Activated CD4-positive, alpha-beta T cell treated with anti-CD3 and anti-CD28 coated beads, Interleukin-2, Interleukin-6, amounts not matched to agents 100 ng/mL and 50 ng/mL, durations not matched to agents 16 hours and 8 hours (primary cell): ENCODE measurements at places on chromosomes 7 and 10.
A peak's percentile ranks its signal among the peaks of the same experiment; 100 is the strongest.

DNA sequence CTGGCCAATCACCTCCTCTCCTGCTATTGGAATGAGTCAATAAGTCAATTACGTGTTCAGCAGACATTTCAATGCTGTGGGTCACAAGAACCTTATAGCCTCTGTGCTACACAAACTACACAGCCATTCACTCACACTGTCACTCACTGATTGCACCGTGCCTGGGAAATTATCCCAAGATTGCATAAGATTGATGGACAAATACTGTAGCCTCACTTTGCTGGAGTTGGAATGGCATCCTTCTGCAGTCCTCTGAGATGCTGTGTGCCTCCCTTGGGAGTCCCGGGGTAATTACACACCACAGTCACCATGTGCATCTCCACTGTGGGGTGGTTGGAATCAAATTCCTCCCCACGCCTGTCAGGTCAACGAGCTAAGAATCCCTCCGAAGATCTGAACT lies 358.7 kb upstream of the MGMT start:
- no peak for DNase-seq

- peak; percentile 49 for DNase-seq
These were observed 3.9 kb upstream of the SAR1A start for GRCh38 chr10:70174058-70174741.

GRCh38 chr7:15417341-15417988 lies 144.3 kb downstream of the AGMO start:
- DNase-seq, result no peak

DNA sequence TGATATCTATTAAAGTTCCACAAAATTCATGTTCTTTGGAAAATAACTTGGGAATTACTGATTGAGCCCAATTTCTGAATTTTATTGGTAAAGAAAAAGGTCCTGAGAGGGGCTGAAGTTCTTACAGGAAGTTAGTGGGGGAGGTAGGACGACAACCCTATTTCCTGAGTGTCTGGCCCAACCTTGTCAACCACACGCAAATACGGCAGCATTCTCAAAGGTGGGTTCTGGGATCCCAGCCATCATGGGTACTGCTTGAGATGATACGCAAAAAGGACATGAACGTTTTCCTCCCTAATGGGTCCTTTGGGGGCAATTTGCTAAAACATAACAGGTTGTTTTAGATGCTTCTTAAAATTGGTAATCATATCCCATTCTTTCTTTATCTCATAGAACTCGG lies 2.7 kb upstream of the PDCD4 start:
- DNase-seq, result peak; percentile 47

DNA sequence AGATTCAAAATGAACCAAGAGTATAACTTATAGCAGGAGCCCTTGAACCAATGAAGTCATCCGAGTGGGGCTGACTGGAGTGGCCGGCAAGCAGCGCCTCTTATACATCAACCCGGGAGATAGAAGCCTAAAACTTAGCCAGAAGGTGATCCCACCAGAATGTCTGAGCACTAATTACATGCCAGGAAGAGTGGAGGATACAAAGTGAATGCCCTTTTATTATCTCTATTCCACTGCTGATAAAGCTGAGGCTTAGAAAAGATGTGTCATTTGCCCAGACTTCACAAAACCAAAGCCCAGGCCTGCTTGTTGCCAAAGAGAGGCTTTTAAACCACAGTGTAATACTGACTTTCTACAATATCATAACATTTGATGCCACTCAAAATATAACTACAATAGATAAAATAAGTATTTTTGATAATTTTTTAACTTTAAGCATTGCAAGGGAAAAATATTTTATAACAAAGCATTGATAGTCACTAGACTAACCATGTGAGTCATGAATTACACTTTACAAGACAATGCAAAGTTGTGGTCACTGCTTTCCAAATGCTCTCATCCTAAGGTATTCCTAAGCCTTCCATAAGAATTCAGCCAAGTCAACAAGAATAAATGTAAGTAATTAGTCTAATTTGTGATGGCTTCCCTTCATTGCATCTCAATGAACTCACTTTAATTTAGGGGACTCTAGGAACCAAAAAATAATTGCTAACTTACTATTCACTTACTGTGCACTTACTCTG lies 58.6 kb upstream of the ARID5B start:
- no peak for DNase-seq

DNA sequence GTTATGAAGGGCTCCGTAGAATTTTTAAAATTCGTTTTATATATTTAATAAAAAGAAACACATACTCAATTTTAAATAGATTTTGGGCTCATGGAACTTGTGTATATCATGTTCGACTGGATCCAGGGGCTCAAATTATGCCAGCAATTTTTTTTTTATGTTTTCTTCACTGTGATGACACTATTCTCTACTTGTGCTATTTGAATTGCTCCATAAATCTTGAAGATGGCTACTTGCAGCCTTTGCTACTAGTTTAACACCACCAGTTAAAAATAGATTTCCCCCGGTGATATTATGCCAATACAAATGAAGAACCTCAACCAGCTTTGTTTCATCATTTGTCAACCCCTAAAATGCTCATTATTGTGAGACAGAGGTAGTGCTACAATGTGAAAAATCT lies 933.2 kb downstream of the IPMK start:
- no peak for DNase-seq

DNA sequence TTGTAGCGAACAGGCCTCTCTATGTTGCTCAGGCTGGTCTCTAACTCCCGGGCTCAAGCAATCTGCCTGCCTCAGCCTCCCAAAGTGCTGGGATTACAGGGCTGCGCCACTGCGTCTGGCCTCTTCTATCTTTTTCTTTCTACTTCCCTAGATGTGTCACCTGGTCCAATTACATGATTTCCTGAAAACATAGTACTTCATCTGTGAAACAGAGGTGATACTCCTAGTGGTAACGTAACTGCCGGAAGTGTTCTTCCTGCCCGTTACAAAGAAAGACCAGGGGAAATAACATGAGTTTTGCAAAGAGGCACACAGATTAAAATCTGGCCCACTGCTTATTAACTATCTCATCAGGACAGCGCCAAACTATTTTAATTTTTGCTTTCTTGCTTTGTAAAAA lies 18.4 kb upstream of the HGF start:
- DNase-seq, result no peak

GRCh38 chr7:31083210-31083786 lies 31.2 kb downstream of the ADCYAP1R1 start:
- DNase-seq, result no peak

GRCh38 chr7:65798111-65799075 lies 74.5 kb upstream of the VKORC1L1 start:
- DNase-seq, result peak; percentile 80

GRCh38 chr7:155574556-155575290 lies 28.4 kb upstream of the CNPY1 start:
- DNase-seq, result no peak

DNA sequence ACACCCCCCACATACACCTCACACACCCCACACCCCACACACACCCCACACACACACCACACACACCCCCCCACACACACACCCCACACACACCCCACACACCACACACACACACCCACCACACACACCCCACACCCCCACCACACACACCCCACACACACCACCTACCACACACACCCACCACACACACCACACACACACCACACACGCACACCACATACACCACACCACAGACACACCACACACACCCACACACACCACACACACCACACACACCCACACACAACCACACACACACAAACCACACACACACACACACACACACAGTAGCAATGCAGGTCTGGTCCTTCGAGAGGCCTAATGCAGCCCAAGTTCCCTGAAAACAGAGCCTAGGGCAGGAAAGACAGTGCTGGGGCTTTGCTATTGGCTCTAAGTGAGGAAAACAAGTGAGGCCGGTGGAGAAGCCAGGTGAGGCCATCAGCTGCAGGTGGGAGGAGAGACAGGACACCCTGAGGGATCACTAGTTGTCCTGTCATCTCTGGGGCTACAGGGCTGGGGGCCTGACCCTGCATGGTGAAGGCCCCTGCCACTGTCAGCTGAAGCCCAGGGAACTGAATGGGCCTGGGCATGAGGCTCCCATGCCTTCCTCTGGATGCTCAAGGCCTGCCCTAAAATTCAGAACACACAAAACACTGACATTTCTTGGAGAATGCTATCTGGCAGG lies 92.6 kb downstream of the CYTH3 start:
- no peak for DNase-seq

GRCh38 chr10:108545921-108546320 lies 1377.4 kb downstream of the XPNPEP1 start:
- no peak for DNase-seq

DNA sequence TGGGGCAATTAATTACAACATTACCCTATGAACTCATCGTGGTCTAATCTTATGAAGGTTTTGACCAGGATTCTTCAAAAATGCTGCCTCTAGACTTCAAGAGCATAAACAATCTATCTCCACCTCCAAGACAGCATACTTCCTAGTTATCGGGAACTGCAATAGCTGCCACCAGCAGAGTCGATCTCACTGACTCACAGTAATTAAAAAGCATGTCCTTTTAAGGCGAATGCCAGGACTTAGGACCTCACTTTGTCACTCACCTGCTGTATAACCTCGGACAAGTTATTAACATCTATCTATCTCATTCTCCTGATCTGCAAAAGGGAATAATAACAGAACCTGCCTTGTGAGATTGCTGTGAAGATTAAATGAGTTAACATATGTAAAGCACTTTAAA lies 666.0 kb upstream of the COBL start:
- DNase-seq, result no peak

- DNase-seq, result no peak
These were observed 9.6 kb downstream of the NEURL1 start for GRCh38 chr10:103502849-103503660.

GRCh38 chr7:11130012-11130411 lies 156.3 kb downstream of the PHF14 start:
- peak; percentile 65 for DNase-seq

DNA sequence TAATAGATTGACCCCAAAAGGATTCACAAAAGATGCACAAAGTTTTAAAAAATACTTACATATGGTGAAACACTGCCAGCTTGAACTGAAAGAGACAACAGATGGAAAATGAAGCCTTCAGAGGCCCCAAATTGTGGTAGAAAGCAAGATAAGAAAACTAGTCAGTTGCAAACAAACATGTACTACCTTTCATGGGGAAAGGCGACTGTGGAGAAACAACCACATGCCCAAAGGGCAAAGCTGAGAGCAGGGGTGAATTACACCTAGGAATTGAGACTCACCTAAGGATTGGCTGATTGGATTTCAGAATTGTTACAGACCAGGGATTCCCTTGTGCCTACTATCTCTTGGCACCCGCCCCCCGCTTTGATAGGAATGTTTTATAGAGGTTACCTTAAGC lies 13.1 kb downstream of the EPC1 start:
- DNase-seq, result no peak

DNA sequence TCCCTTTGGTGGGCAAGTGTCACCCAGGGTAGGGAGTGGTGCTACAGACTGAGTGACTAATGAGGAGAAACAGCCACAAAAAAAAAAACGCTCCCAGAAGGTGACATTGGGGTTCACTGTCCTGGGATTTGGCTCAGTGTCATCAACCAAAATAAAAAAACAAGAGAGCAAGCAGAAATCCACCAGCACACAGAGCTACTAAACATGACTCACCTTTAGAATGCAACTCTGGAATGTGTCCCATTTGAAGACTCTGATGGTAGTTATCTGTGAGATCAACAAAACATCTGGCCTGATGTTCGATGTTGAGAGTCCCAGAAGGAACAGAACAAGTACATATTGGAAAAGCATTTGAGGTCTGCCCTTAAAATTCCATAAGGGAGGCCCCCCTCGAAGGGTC lies 200.3 kb upstream of the LYZL2 start:
- no peak for DNase-seq

DNA sequence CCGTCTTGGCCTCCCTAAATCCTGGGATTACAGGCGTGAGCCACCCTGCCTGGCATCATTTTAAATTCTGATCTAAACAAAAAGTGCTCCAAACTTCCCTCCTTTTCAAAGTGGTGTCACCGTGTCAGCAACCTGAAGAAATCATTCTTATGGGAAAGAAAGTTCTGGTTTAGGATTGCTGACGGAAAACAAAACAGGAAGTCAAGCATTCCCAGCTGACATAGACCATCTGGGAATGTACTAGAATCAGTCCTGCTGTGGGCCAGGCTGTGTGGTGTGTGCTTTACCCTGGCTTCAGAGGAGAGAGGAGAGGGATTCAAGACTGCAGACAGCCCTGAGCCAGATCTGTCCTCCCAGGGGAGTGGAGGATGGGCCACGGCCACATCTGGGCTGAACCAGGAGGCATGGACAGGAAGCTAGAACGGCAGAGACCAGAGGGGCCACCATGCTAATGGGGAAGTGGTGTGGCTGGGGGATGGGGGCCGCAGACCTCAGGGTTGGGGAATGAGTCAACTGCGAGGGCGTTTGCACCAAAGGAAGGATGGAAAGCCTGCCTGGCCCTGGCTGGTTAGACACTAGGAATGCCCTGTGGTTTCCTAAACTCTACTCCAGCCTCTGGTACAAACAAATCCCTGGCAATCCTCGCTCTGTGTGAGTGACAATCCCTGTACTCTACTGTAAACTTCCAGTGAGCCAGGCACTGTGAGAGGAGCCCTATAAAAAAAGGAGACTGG lies 16.7 kb upstream of the CLIP2 start:
- DNase-seq, result peak; percentile 64

GRCh38 chr7:25765110-25765655 lies 386.8 kb upstream of the NFE2L3 start:
- no peak for DNase-seq

GRCh38 chr7:7265081-7266075 lies 83.0 kb downstream of the C1GALT1 start:
- no peak for DNase-seq

GRCh38 chr7:21426286-21427181 lies 1.3 kb upstream of the SP4 start:
- no peak for DNase-seq

- DNase-seq, result peak; percentile 66
These were observed at the start of gene PRKAG2 for GRCh38 chr7:151876899-151877777. Gene PRKAG2, minus strand, starts transcription at chr7:151877115. Its CDS starts 495 bp downstream, at chr7:151876620.

- DNase-seq, result no peak
These were observed 26.1 kb upstream of the DNAJC1 start for GRCh38 chr10:22029445-22030236.

DNA sequence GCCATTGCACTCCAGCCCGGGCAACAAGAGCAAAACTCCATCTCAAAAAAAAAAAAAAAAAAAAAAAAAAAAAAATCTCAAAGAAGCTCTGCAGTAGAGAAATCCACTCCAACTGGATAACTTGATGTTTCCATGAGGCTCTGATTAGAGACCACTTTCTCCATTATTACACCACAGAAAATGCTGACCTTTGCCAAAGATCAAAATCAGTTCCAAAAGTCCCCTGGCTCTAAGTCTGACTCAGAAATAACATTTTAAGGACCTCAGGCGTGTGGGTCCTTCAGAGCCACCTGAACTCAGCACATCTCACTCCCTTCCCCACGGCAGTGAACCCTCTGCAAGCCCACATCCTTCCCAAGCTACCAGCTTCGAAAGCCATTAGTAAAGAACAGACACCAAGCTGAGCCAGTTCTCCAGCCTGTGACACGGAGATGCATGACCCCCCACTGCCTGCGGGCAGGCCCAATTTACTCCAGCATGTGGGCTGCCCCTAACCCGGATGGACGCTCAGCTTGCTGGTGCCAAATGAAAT lies 13.8 kb upstream of the TMEM120A start:
- DNase-seq, result peak; percentile 61

DNA sequence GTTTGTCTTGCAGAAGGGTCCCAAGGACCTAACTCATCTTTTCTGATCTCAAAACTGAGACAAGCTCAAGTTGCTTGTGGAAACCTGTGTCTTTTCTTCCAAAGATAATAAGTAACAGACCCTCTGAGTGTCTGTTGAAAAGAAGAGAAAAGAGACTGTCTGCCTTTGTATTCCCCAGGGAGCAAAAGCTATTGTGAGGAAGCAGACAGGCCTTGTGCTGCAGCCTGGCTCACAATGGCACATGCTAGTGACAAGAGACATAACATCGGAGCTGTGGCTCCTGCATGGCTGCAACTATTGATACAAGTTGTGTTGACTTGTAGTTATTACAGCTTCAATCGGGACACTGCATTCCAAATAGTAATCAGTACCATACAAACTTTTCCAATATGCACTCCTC lies 202.9 kb downstream of the DKK1 start:
- DNase-seq, result no peak
